ENCODE measurements at places on chromosomes 3 and 15. TPM values are rescaled to one million over a fixed set of nuclear protein-coding genes. Genes with fewer than 3 reads are reported as not detected.

GRCh38 chr15:29920515-29920914 is 98.2 kb upstream of the TJP1 start:
- H3K27ac ChIP-seq = no peak overlapping the region
- H3K4me1 ChIP-seq = peaks cover under 1% of the 10 kb centered on the region

GRCh38 chr3:33704891-33705290 is 13.2 kb downstream of the CLASP2 start:
- H3K27ac ChIP-seq = no peak overlapping the region
- H3K4me3 ChIP-seq = no peak overlapping the region
- peaks cover 59% of the 10 kb centered on the region for H3K36me3 ChIP-seq
- peaks cover 13% of the 10 kb centered on the region for H3K4me1 ChIP-seq
- H3K27me3 ChIP-seq = no peaks in the 10 kb centered on the region
- no peak for DNase-seq

- peaks cover 46% of the 10 kb centered on the region for H3K4me1 ChIP-seq
- no peaks in the 10 kb centered on the region for H3K36me3 ChIP-seq
- no peak for DNase-seq
- H3K27me3 ChIP-seq = peaks cover 100% of the 10 kb centered on the region
Observed at GRCh38 chr15:89406218-89406939, 71.8 kb upstream of the POLG start.

DNA sequence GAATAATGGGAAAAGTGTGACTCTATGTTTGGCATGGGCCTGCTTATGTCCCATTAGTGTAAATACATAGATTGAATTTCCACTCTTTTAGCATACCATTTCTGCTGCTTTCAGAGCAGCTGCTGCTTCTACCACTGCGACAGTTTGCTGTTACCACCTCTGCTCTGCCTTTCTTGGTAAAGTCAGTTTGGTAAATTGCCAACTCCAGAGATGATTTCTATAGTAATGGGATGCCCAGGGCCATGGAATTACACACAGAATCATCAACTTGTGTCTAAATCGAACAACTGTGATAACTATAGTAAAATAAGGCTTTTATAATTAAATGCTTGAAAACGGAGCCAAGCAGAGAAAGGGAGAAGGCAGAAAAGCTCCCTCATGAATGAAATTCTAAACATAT is 168.4 kb upstream of the VEPH1 start:
- no peaks in the 10 kb centered on the region for H3K4me1 ChIP-seq
- no peaks in the 10 kb centered on the region for H3K36me3 ChIP-seq
- H3K4me3 ChIP-seq = no peak overlapping the region
- no peak for DNase-seq
- no peak overlapping the region for H3K27ac ChIP-seq
- H3K27me3 ChIP-seq = no peaks in the 10 kb centered on the region

DNA sequence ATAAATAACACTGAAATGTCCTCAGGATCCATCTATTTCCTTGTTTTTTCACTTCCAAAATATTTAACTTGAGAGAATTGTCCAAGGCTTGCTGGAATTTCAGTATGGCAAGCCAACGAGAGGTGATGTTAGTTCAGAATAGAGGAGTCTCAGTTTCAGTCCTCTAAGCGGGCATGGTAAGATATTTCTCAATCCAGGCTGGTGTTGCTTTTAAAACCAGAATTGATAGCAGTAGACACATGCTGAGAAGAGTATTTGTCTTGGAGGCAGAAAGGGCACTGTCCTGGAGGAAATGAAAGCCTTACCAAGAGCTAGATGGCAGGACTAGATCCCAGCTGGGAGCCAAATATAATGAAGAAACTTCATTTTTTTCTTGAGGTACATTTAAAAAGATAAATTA is 23.1 kb downstream of the PHLDB2 start:
- H3K4me1 ChIP-seq = peaks cover 2% of the 10 kb centered on the region
- DNase-seq = no peak
- H3K36me3 ChIP-seq = no peaks in the 10 kb centered on the region
- no peak overlapping the region for H3K4me3 ChIP-seq

THRB gene
- not detected for total RNA-seq

DNA sequence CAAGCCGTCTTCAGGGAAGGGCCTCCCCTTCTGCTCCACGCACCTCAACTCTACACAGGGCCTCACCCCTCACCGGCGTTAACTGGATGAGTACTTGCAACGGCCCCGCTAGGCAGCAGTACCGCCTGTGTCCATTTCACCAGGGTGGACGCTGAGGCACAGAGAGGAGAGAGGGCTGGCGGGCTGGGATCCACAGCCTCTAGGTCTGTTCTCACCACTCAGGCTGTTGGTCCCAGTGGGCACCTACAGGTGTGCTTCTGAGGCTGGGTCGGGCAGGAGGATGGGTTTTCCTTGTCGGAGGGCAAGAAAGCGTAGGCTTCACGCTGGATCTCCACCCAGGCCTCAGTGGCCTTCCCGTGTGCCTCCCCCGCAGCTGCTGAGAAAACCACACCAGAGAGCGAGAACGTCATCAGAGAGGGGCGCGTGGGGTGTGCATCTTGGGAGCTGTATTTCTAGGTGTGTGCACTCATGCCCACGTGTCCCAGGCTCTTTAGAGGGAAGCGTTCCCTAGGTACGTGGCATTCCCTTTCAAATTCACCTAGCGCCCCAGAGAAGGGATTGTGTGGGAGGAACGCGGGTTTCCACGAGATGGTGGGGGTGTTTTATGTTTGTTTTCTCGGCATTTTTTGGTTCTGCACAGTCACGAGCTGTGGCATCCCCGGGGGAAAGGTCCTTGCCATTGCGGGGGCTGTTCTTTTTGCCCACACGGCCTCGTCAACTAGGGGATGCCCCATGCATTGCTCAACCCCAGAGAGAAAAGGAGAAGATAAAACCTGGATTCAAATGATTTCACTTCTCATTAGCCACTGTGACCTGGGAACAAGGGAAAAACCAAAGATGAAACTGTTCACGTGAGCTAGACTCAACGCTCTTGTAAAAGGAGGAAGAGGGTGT is 67.7 kb downstream of the MGLL start:
- peak overlapping the region; percentile 68 for H3K27ac ChIP-seq
- DNase-seq = peak; percentile 54
- H3K4me3 ChIP-seq = peak overlapping the region; percentile 53

CYP8B1 gene
- total RNA-seq = not detected

FAM227B gene
- total RNA-seq = 2.9 TPM

DNA sequence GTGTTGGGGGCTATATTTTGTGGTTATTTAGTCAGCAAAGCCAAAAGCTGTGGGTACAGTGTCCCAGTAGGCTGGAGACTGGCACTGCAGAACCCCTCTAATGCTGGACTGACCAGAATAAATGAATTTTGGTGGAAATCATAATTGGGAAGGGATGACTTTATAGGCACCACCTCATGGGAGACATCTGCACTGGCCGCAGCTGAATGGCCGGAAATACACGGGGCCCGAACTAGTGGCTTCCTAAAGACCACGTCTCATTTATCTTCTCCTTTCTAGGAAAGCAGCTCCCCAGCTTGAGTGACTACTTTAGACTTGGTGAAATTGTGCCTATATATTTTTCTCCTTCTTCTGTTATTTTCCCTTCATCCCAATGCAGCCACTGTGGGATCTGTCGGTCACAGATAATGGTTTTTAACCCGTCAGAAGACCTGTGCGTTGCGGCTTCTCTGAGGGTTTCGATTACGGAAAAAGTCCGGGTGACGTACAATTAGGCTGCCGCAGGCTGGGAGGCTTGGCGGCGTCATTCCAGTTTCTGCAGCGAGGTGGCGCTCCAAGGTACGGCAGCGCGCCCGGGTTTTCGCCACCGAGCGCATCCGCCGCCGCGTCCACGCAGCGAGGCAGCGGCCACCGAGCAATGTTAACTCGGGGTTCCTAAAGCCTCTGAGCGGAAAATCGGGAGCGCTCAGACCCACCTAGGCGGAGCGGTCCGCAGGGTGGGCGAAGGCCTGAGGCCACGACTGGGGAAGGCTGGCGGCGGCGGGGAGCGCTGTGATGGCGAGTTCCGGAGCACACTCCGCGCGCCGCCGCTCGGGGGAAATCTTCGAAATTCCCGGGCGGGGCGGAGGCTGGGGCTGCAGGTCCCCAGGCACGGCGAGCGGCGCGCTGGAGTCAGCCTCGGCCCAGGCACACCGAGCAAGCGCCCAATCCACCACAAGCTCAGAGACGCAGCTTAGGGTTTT is 26.3 kb downstream of the NR2F2 start:
- peak overlapping the region; percentile 7 for H3K27ac ChIP-seq
- H3K4me3 ChIP-seq = peak overlapping the region; percentile 71
- H3K4me1 ChIP-seq = peaks cover 22% of the 10 kb centered on the region
- H3K36me3 ChIP-seq = no peaks in the 10 kb centered on the region

DNA sequence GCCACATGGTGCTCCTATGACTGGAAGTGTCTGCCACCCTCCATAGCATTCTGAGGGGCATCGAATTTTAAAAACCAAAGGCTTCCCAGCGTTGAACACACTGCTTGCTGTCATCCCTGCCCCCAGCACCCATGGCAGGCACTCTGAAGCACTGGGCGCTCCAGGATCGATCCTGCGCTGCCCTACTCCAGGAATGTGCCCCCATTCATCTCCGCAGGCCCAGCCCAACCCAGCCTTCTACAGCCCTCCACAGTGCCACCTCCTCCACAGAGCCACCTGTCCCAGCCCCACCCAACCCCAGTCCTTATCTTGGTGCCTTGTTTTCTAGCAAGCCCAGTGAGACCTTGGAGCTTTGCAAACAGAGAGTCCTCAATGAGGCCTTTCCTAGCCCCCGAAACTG is 52.2 kb downstream of the WNT7A start:
- no peak for DNase-seq
- H3K4me1 ChIP-seq = no peaks in the 10 kb centered on the region
- no peaks in the 10 kb centered on the region for H3K27me3 ChIP-seq
- no peaks in the 10 kb centered on the region for H3K36me3 ChIP-seq
- no peak overlapping the region for H3K4me3 ChIP-seq

DNA sequence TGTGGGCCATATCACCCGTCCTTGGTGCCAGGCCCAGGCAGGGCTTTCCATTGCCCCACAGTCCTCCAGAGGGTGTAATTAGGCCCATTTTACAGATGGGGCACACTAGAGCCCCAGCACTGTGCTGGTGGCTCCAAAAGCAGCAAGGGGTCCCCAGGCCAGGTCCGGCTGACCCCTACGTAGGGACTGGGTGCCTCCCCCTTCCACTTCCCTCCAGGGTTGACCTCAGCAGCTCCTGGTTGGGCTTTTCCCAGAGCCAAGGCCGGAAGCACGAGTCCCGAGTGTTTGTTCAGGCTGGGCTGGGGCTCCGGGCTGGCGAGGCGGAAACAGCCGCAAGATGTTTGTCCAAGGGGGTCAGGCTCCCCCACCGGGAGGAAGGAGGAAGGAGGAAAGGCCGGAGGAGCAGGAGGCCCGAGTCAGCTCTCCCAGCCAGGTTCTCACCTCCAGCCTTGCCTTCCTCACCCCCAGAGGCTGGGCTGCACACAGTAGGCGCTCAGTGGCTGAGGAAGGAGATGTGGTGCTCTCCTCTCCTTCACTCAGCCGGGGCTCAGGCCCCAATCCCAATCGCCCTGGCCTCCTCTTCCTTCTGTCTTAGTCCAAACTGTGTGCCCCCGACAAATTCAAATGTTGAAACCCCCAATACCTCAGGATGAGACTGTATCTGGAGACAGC is 17.1 kb upstream of the PLXND1 start:
- H3K4me1 ChIP-seq = peaks cover 11% of the 10 kb centered on the region
- no peak for DNase-seq
- no peak overlapping the region for H3K4me3 ChIP-seq
- H3K27me3 ChIP-seq = peaks cover 3% of the 10 kb centered on the region

- peaks cover 9% of the 10 kb centered on the region for H3K36me3 ChIP-seq
- H3K27ac ChIP-seq = peak overlapping the region; percentile 90
- H3K4me3 ChIP-seq = peak overlapping the region; percentile 40
- peak; percentile 76 for DNase-seq
- H3K27me3 ChIP-seq = no peaks in the 10 kb centered on the region
- peaks cover 51% of the 10 kb centered on the region for H3K4me1 ChIP-seq
Observed at GRCh38 chr3:43389388-43390254, 103.3 kb downstream of the SNRK start.

PATL2 gene
- 7.0 TPM for total RNA-seq

DAZL gene
- not detected for total RNA-seq

NGLY1 gene
- 63.1 TPM for total RNA-seq

DNA sequence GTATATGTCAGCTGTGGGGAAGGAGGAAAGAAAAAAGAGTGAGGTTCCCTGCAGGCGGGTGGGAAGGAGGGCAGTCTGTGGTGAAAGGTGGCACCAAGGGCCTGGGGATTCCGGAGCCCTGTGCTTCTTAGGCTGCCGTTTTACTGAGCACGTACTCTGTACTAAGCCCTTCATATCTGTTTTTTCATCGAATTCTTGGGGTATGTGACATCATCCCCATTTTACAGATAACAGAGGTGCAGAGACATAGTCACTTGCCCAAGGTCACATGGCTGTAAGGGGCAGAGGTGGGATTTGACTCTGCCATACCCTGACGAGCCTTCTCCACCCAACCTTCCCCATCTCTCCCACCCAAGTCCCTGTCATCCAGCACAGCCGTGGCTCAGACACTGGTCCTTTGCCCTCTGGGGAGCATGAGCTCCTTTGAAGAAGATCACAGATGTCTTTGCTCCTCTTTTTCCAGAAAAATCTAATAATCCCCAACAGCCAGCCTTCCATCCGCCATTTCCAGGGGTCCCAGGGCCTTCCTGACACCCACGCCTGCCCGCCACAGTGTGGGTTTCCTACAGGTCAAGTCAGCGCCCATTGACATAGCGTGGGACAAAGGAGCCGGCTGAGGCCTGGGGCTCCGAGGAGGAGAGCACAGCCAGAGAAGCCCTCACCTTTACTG is 24.2 kb downstream of the CYP11A1 start:
- no peaks in the 10 kb centered on the region for H3K36me3 ChIP-seq
- no peak for DNase-seq
- H3K27ac ChIP-seq = no peak overlapping the region
- H3K27me3 ChIP-seq = no peaks in the 10 kb centered on the region
- H3K4me1 ChIP-seq = peaks cover 4% of the 10 kb centered on the region

LHFPL4 gene
- not detected for total RNA-seq

GRCh38 chr15:43243020-43243645 is 22.3 kb upstream of the EPB42 start:
- H3K36me3 ChIP-seq = no peaks in the 10 kb centered on the region
- peaks cover 3% of the 10 kb centered on the region for H3K27me3 ChIP-seq
- no peak overlapping the region for H3K27ac ChIP-seq

DNA sequence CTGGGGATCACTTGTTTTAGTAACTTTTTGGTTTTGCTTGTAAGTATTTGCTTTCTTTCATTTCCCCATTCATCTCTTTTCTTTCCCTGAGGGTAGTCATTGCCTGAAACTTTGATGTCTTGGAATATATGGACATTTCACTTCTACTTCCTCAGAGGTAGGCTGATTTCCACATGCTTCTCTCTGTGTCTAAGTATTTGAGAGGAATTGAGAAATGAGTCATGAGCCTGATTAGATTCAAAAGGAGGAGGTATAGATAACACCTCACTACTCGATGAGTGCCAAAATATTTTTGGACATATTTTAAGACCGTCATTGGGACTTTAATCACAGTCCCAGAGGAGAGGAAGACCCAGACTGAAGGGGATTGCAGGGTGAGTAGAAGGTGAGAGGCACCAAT is 480.1 kb upstream of the SGO1 start:
- H3K36me3 ChIP-seq = no peaks in the 10 kb centered on the region
- no peaks in the 10 kb centered on the region for H3K4me1 ChIP-seq
- H3K27ac ChIP-seq = no peak overlapping the region
- no peaks in the 10 kb centered on the region for H3K27me3 ChIP-seq

Measured in activated naive CD8-positive, alpha-beta T cell treated with anti-CD3 and anti-CD28 coated beads for 36 hours (primary cell).